MCF 10A (cell line): ENCODE measurements at places on chromosomes 5 and 9. TPM values are rescaled to one million over a fixed set of nuclear protein-coding genes. Genes with fewer than 3 reads are reported as not detected.
A peak's percentile ranks its signal among the peaks of the same experiment; 100 is the strongest.

Gene LIFR
- total RNA-seq: 3.7 and 3.9 TPM in 2 replicates

- no peak for DNase-seq
These were observed 14.7 kb upstream of the BRD3OS start for GRCh38 chr9:134010310-134011173.

GRCh38 chr5:105501315-105501714 lies 1938.7 kb upstream of the NUDT12 start:
- DNase-seq: no peak

GRCh38 chr5:139925650-139926640 lies 117.2 kb downstream of the NRG2 start:
- no peak for DNase-seq

GRCh38 chr9:13778631-13779030 lies 499.1 kb upstream of the MPDZ start:
- no peak for DNase-seq

- DNase-seq: peak; percentile 8
These were observed 986.4 kb upstream of the CDH18 start for GRCh38 chr5:20974426-20974825.

DNA sequence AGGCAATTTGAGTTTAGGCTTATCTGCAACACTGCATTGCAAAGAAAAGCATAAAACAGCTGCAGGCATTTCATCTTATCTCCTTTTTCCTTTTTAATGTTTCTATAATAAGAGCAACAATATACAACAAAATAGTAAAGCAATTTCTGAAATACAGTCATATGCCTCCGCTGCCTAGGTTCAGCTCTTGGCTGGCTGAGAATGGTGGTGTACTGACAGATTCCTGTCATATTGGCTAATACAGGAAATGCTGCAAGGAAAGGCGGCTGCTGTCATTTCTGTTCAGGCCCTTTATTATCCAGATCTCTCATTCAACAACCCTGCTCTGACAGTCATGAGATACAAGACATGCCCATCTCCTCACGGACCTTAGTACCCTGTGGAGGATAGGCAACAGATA lies 677.0 kb downstream of the TAF11L14 start:
- DNase-seq: peak; percentile 4

Gene GPRIN1
- 3.0 and 3.7 TPM in 2 replicates for total RNA-seq

DNA sequence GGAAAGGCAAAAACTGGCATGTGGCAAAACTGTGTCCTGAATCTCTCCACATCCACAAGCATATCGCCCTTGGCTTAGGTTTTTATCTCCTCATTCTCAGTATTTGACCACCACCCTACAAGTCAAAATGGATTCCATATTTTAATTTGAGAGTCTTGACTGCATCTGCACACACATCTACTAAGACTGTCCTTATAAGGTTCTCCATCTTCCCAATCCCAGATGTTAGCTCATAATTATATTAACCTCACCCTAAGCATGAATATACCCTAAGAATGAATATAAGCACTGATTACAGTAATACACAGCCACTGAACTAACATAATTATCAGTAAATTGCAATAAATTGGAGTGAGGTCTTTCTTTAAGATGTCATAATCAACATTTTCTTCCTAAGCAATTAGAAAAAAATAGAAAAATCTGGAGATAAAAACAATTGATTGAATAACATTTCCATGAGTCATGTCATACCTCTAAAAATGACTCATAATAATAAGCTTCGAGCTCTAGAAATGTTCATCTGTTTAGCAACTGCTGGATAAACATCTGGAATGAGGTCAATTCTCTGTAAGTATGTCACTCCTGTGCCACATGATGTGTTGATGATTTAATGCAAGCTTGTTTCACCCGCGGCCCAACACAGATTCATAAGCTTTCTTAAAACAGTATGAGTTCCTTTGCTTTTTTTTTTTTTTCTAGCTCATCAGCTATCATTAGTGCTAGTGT lies 39.9 kb upstream of the PAM start:
- DNase-seq: peak; percentile 71

GRCh38 chr5:151063142-151063989 lies 17.5 kb downstream of the TNIP1 start:
- peak; percentile 73 for DNase-seq

DNA sequence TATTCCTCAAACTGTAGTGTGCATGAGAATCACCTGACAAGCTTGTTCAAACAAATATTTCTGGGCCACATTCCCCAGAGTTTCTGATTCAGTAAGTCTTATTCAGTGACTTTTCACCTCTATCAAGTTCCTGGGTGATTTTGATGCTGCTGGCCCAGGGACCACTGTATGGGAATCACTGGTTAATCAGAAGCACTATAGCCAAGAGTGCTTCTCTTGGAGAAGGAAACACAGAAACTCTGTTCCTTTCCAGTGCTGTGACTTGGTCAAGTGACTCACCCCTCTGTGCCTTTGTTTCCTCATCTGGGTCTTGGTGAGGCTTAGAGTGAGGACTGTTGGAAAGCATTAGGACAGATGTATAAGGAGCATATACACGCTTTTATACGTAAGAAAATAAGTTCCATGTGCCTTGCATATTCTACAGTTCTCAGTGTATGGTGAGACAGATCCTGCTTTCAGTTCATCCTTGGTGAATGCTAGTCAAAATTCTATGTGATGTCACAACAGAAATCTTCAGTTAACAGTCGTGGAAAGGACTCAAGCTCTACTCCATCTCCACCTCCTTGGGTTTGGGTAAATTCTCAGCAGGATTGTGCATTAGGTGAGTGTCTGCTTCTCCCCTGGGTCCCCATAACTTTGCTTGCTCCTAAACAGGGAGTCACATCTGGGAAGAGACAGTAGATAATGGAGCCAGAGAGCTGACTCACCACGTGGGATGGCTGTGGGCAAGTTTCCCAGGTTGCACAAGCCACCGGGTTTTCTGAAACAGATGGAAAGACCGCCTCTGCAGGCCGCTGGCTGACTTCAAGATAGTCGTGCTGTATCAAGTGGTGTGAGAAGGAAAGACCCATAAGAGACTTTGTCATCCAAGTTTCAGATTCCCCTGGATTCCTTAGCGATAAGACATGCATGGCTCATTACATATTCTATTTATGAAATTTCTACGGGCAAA lies 117.0 kb downstream of the NXNL2 start:
- peak; percentile 96 for DNase-seq

GRCh38 chr9:91753711-91754110 lies 196.3 kb downstream of the ROR2 start:
- DNase-seq: no peak

GRCh38 chr9:27977931-27978330 lies 404.6 kb upstream of the C9orf72 start:
- DNase-seq: peak; percentile 4

GRCh38 chr5:73115399-73116051 lies 4.8 kb upstream of the TMEM171 start:
- peak; percentile 41 for DNase-seq
